ENCODE measurements at places on chromosomes 5 and 9. TPM values are rescaled to one million over a fixed set of nuclear protein-coding genes. Genes with fewer than 3 reads are reported as not detected.

PTPRD gene
- total RNA-seq = not detected

MSX2 gene
- total RNA-seq = 3.0 TPM

C5orf58 gene
- total RNA-seq = not detected

ADAMTSL2 gene
- total RNA-seq = not detected

CCDC192 gene
- not detected for total RNA-seq

GPRIN1 gene
- 15.6 TPM for total RNA-seq

PKD2L2 gene
- not detected for total RNA-seq

FOXD1 gene
- 10.4 TPM for total RNA-seq

ESM1 gene
- 1.8 TPM for total RNA-seq

TAF11L3 gene
- total RNA-seq = not detected

MARCOL gene
- not detected for total RNA-seq

NMRK1 gene
- total RNA-seq = 9.8 TPM

Measured in SJSA1 (cell line).